Thoracic aorta (tissue), 2 donors: ENCODE measurements at places on chromosomes 5 and 9. TPM values are rescaled to one million over a fixed set of nuclear protein-coding genes. Genes with fewer than 3 reads are reported as not detected.

Gene CTNNA1
- 266 TPM for total RNA-seq

DNA sequence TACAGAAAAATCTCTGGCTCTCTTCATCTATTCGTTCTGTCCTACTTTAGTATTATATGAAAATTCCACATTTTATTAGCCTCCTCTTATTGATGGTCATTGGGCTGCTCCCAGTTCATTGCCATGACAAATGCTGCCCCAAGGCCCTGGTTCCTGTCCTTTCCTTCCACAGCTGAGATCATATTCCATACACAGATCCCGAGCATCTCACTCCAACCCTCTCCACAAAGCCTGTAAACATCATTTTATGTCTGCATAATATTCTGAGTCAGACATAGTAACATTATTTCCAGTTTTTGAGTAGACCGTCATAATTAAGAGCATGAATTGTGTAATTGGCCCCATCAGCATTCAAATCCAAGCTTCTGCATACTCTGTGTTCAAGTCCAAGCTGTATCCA is 86.3 kb downstream of the MVB12B start:
- H3K4me1 ChIP-seq = no peaks in the 10 kb centered on the region
- H3K36me3 ChIP-seq = peaks cover 3% of the 10 kb centered on the region
- H3K4me3 ChIP-seq = no peak overlapping the region

DNA sequence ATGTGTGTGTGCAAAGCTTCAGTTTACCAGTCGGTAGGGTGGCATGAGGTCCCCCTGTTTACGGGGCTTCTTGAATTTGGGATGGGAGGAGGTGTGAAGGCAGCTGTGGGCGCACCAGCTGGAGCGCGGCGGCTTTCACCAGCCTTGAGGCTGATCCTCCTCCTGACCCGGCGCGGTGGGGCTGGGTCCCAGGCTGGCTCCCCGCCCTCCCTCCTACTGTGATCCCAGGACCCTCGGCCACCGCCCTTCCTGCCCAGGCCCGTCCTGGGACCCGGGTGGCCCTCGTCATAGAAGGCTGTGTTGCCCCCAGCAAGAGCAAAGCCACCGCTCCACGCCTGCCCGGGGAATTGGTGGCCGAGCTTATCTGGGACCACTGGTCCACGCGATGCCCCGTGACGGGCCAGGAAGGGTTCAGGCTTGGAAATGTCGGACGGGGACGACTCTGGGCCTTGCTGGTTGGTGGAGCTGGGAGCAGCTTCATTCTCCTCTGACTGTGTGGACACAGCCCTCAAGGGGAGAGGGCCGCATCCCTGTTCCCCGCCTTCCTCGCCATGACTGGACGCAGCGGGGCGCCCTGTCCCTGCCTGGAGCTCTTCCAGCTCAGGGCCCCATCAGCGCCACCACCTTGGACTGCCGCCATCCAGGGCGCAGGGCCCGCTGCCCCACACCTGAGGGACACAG is 271.1 kb upstream of the IRX1 start:
- no peaks in the 10 kb centered on the region for H3K4me1 ChIP-seq
- H3K4me3 ChIP-seq = no peak overlapping the region

DNA sequence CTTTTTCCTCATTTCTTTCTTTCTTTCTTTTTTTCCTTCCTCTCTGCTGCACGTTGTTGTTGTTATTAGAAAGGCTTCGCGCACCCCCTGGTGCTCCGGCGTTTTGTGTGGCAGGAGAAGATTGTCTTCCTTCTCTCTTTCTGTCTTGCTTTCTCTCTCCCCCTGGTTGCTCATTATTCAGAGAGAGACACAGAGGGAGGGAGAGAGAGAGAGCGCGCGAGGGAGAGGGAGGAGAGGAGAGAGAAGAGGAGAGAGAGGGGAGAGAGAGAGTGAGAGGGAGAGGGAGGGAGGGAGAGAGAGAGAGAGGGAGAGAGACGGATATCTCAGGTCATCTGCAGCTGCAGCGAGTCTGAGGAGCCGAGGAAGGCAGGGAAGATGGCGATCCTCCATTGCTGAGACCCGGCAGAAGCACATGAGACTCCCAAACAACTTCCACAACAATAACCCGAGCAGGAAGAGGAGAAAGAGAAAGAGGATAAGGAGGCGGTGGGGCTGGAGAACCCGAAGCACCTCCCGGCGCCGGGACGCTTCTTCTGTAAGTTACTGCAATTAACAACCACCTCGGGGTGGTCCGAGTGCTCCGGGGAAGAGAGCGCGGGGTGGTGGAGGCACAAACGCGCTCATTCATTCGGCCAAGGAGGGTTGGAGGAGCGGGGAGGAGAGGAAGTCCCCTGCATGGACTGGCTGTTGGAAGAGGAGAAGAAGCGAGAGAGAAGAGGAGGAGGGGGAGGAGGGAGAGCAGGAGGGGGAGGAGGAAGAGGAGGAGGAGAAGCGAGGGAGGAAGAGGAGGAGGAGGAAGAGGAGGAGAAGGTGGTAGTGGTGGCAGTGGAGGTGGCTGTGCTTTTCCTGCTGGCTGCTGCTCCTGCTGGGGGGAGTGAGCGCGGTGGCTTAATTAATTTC is at the start of gene ZNF462:
Gene ZNF462 (plus strand): TSS at position 346 of the 900 bp plus-strand sequence. CDS start 60,218 bp downstream, outside the sequence.
- H3K4me1 ChIP-seq = peaks cover 26% of the 10 kb centered on the region
- H3K4me3 ChIP-seq = peak within 1 kb of the TSS; percentile 84
- H3K36me3 ChIP-seq = no peaks in the 10 kb centered on the region
- H3K27ac ChIP-seq = peak within 1 kb of the TSS; percentile 75
- no peaks in the 10 kb centered on the region for H3K27me3 ChIP-seq

DNA sequence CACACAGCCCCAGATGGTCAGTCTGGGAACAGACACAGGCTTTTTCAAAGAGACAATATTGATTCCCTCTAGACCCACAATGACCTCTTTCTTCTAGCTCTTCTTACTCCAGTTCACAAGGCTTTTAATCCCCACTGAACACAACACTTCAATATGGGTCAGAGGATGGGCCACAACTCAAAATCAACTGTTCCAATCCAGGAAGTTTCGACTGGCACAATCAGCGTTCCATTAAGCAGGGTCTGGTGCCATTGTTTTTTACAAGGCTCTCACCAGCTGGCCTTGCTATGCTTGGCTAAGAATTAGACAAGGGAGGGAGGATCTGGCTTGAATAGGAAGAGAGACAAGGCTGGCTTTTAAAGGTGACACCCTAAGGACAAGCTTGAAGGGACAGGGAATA is 199.4 kb upstream of the SLC24A2 start:
- H3K4me1 ChIP-seq = no peaks in the 10 kb centered on the region
- H3K36me3 ChIP-seq = no peaks in the 10 kb centered on the region
- no peak overlapping the region for H3K4me3 ChIP-seq
- no peak overlapping the region for H3K27ac ChIP-seq
- DNase-seq = no peak

DNA sequence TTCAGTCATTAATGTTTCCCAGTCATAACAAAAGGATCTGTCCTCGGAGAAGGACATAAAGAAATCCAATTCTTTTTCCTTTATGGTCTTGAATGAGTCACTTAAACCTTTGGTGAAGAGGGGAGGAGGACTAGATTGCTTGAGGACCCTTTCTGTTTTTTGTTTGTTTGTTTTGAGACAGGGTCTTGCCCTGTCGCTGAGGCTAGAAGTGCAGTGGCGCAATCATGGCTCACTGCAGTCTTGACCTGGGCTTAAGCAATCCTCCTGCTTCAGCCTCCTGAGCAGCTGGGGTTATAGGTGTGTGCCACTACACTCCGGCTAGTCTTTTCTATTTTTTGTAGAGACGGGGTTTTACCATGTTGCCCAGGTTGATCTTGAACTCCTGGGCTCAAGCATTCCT is 12.3 kb downstream of the TIGD6 start:
- H3K36me3 ChIP-seq = peaks cover 8% of the 10 kb centered on the region
- no peaks in the 10 kb centered on the region for H3K27me3 ChIP-seq
- H3K27ac ChIP-seq = no peak overlapping the region

GRCh38 chr5:172670444-172670843 is 29.4 kb downstream of the NEURL1B start:
- no peak overlapping the region for H3K27ac ChIP-seq
- no peak for DNase-seq
- H3K4me3 ChIP-seq = no peak overlapping the region
- H3K27me3 ChIP-seq = no peaks in the 10 kb centered on the region
- no peaks in the 10 kb centered on the region for H3K4me1 ChIP-seq

DNA sequence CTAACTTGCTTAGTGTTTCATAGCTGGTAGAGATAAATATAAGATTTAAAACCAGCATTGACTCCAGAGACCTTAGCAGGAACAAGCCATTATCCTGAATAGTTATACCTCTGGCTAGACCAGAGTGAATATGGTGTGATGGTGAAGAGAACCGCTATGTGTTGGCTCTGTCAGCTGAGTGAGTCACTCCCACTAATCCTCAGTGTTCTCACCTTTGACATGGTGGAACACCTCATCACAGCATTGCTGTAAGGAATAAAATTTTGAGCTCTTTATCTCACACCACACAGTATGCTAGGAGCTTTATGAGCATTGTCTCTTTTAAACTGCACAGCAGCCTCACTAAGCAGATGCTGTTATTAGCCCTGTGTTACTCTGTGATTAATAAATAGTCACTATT is 90.7 kb upstream of the DHFR start:
- H3K36me3 ChIP-seq = peaks cover 7% of the 10 kb centered on the region
- H3K4me3 ChIP-seq = no peak overlapping the region
- DNase-seq = no peak
- no peak overlapping the region for H3K27ac ChIP-seq
- no peaks in the 10 kb centered on the region for H3K27me3 ChIP-seq
- H3K4me1 ChIP-seq = no peaks in the 10 kb centered on the region

GRCh38 chr5:124685404-124685930 is 61.0 kb downstream of the ZNF608 start:
- H3K36me3 ChIP-seq = no peaks in the 10 kb centered on the region
- peak overlapping the region; percentile 27 for H3K27ac ChIP-seq
- H3K27me3 ChIP-seq = no peaks in the 10 kb centered on the region
- H3K4me1 ChIP-seq = peaks cover 27% of the 10 kb centered on the region

Gene HABP4
- 50.0 TPM for total RNA-seq

DNA sequence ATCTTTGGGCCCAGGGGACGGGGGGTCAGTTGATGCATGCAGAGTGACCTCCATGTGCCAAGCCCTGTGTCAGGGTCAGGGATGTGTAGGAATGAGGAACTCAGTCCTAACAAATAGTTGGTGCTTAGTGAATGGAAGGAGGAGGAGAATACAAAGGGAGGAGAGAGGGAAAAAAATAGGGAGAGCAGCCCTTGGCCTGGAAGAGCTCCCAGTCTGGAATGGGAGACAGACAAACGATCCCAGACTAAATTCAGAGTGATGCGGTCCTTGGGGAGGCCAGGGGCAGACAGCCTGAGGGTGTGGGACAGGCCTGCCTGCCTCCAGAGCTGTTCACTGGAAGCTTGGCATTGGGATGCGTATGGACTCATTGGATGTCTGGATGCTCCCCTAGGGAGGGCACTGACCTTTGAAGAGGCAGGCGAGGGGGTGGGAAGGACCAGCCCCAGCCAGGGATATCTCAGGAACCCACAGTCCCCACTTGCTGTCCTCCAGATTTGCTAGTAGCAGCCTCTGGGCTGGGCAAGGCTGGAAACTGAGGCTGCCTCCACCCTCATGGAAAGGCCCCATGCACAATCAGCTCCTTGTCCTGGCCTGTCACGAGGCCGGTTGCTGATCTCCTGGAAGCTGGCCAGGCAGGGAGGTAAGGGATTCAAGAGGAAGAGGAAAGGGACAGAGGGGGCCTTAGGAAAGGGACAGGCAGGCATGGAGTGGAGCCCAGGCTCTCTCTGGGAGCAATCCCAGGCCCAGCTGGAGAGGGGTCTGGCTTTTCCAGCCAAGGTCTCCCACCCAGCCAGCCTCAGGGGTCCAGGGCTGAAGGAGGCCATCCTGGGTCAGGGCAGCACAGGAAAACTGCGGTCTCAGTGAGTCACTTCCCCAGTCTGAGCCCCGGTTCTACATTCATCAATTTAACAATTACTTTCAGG is 69.0 kb upstream of the GGTA1 start:
- peak overlapping the region; percentile 71 for H3K4me3 ChIP-seq
- no peaks in the 10 kb centered on the region for H3K27me3 ChIP-seq
- peaks cover 70% of the 10 kb centered on the region for H3K4me1 ChIP-seq

Gene GAS1
- total RNA-seq = 108 TPM

GRCh38 chr5:68080282-68081050 is 135.1 kb upstream of the PIK3R1 start:
- no peak overlapping the region for H3K27ac ChIP-seq
- H3K4me1 ChIP-seq = no peaks in the 10 kb centered on the region
- DNase-seq = no peak
- H3K36me3 ChIP-seq = no peaks in the 10 kb centered on the region
- no peaks in the 10 kb centered on the region for H3K27me3 ChIP-seq

DNA sequence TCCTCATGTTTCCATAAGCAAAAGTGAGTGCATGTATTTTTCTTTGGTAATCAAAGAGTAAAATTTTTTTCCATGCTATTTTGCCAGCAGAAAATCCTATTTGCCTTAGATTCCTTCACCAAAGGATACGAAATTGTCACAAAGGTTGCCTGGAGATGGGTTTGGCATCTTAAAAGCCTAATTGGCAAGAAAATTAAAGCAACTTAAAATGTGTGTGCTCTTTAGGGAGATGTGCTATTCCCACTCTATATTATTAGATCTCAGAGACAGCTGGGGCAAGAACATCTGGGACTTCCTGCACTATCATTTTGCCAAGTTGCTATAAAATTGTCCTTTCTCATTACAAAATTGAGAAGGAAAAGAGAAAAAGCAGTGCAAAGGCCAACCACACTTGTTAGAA is 146.1 kb downstream of the PLCXD3 start:
- H3K27ac ChIP-seq = no peak overlapping the region

DNA sequence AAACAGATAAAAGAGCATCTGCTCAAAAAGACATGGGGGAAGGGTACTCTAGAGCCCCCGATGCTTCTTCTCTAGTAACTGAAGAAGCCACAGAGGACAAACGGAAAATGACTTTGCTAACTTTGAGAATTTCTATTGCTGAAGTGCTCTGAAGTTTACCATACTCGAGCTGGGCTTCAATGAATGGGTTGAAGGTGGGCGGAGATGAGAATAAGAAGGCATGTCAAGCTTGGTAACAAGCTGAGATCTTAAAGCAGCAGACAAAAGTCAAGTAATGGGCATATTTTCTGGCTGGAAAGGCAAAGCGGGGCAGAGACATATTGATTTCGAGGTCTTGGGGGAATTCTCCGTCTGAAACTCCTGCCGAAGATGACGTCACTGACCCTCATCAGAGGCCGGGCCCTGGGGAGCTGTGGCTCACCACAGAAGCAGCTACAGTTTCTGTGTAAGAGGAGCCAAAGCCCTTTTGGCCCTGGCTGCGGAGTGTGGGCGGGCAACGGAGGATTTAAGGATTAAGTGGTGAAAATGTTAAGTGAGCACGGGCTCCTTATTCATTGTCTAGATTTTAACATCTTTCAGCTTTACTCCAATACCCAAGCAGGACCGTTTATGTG is 115.8 kb upstream of the SLIT3 start:
- peak overlapping the region; percentile 25 for H3K4me3 ChIP-seq
- DNase-seq = peak; percentile 40
- no peaks in the 10 kb centered on the region for H3K27me3 ChIP-seq
- no peaks in the 10 kb centered on the region for H3K36me3 ChIP-seq
